ENCODE measurements at places on chromosomes 1 and 21.
A peak's percentile ranks its signal among the peaks of the same experiment; 100 is the strongest.

DNA sequence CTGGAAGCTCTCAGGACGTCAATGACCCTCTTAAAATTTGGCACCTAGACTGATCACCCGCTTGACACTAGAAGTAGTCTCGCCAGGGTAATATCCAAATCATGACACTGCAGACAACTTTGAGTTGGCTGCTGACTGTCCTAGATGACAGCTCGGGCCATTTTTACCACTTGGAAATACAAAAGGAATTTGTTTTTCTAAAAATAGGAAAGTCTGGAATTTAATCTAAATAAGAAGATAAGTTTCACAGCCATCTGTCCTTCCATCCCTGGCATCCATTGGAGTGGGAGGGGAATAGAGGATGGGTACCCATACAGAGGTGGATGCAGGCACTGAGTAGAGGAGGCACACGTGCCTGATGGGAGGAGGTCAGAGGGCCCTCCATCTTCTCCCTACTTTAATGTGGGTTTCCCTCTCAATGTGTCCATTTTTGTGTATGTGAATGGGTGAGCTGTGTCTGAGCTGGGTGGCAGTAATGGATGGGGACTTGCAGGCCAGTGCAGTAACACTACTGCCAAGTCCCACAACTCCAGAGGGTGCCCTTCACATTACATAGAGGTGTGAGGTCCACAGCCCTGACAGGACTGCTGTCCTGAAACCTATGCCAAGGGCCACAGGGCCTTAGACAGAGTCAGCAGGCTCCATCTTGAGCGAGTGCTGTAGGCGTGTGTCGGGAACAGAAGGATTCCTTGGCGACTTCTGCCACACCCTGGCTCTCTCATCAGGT is 104.8 kb upstream of the IPO9 start:
- DNase-seq: no peak

GRCh38 chr1:231376875-231377549 is 38.9 kb downstream of the SPRTN start:
- DNase-seq: no peak

DNA sequence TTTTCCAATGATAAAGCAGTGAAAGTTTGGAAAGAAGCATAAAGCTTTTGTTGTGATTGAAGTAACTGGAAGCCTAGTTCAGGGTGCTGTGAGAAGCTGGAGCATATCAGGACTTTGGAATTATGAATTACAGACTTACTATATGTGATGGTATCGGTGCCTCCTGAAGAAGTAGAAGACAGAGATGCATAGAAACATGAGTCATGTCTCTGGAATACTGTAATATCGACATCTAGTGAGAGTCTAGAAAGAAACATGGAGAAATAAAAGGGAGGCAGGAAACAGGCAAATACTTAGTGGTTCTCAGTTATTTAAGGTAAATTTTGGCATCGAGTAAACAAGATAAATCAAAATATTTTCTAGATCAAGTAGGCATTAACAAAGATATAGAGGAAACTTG is 103.0 kb downstream of the CAMTA1 start:
- DNase-seq: no peak

GRCh38 chr1:37471345-37472231 is 2.8 kb upstream of the ZC3H12A start:
- DNase-seq: peak; percentile 88

DNA sequence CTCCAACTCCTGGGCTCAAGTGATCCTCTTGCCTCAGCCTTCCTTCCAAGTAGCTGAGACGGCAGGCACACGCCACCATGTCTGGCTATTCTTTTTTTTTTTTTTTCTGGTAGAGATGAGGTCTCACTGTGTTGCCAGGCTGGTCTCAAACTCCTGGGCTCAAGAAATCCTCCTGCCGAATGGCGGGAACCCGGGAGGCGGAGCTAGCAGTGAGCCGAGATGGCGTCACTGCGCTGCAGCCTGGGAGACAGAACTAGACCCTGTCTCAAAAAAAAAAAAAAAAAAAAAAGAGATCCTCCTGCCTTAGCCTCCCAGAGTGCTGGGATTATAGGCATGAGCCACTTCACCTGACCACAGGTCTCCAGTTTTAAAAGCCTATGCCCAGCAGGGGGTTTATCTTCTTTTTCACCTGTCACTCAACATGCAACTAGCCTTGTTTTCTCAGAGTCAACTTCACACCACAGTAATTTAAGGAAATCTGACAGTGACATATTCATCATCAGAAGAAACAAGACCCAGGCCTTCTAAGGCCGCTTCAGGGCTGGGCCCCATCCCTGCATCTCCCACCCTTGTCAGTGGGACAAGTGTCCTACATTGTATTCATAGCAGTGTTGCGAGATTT is 38.3 kb upstream of the GALNT2 start:
- DNase-seq: no peak

GRCh38 chr1:21312407-21312992 is 22.2 kb upstream of the ECE1 start:
- DNase-seq: no peak

GRCh38 chr1:161382214-161383019 is 14.7 kb upstream of the CFAP126 start:
- peak; percentile 61 for DNase-seq

DNA sequence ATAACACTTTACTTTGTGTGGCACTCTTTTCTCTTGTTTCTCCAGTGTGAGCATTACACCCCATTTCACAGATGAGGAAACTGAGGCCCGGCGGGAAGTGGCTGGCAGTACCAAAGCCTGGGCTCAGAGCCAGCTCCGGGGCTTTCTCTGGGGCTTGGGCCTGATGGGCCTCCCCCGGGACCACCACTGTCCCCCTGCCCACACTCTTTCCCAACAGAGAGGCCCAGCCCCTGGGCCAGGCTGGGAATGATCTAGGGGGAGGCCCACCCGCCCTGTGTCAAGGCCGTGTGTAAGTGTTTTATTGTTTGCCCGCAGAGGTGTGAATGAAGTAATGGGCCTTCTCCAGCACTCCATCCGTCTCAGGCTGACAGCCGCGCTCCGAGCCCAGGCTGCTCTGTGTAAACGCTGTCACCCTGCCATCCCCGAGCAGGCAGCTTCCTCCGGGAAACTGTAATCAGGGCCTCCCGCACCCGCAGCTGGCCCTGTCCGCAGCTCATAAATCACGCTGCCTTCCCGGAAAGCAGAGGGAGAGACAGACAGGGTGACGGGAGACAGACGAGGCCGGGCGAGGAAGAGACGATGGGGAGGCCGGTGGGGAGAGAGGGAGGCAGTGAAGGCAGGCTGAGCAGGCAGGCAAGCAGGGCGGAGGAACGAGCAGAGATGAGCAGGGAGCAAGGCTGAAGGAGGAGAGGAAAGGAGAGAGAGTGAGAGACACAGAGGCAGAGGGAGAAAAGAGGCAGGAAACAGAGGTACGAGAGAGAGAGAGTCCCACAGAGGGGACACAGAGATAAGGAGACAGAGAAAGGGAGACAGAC is 109.7 kb upstream of the ZBTB40 start:
- peak; percentile 31 for DNase-seq

DNA sequence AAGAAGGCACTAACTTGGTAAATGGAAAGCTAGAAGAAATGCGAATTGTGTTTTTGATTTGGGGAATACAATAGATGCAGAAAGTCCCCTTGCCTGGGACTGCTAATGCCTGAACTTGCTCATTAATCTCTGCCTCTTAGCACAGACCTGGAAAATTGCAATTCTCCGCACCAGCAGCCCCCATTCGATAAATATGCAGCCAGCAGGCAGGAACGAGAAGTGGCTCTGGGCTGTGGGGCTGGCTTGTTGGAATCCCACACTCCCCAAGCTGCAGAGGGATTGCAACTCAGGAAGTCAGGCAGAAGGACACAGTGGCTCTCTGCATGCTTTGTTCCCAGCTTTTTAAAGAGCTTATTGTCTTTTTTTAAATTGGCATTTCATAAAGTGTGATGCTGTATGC is 51.3 kb downstream of the PCP4 start:
- no peak for DNase-seq

- DNase-seq: no peak
Measured at GRCh38 chr1:106554294-106554693, 502.2 kb upstream of the PRMT6 start.

- DNase-seq: no peak
Measured at GRCh38 chr1:188170935-188171334, 1342.2 kb downstream of the PLA2G4A start.

GRCh38 chr21:42513985-42514882 is 582 bp downstream of the SLC37A1 start:
- DNase-seq: no peak

DNA sequence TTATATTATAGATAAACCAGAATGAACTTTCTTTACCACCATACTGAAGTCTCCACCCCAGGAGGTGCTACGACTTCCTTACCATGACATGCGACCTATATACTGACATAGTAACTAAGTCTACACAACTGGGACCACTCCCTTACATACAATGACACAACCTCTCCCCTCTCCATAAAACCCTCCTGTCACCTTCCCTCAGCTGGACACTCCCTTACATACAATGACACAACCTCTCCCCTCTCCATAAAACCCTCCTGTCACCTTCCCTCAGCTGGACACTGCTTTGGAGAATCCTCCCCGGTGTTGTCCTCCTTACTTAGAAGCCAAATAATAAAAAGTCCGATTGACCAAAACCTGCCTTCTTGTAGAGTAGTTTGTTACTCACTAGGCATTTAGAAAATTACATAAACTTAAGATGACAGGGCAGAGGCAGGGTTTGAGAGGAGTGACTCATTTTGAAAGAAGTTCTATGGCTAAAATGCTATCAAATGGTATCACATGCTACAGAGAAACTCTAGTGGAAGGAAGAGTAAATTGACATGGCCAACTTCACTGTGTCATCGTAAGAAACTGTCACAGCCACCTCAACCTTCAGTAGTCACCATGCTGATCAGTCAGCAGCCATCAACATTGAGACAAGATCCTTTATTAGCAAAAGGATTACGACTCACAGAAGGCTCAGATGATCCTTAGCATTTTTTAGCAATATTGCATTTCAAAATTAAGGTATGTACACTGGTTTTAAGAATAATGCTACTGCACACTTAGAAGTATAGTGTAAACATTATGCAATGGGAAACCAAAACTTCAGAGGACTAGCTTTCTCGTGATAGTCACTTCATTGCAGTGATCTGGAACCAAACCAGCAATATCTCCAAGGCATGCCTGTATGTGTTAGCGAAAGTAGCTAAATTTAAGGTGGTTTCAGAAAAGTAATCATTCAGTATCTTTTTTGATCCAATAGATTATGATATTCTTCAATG is 56.4 kb downstream of the AHCTF1 start:
- no peak for DNase-seq

DNA sequence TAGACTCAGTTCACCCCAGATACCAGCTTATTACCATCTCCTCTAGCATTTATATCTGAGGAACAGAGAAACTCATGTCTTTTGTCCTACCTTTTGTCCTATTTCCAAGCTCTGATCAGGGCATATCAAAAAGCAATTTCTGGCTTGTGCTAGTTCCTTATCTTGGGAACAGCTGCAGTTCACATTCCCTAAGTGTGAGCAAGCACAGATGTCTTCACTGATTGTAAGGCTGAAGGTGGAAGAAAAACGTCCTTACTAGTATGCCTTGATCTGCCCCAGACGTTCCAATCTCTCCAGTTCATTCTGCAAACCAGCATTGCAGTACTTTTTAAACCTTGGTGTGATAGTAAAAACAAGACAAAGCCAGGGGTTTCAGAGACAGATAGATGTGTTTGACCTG is 139.8 kb downstream of the NCAM2 start:
- no peak for DNase-seq

- DNase-seq: no peak
Measured at GRCh38 chr21:30646904-30647414, 4.3 kb downstream of the KRTAP20-3 start.

DNA sequence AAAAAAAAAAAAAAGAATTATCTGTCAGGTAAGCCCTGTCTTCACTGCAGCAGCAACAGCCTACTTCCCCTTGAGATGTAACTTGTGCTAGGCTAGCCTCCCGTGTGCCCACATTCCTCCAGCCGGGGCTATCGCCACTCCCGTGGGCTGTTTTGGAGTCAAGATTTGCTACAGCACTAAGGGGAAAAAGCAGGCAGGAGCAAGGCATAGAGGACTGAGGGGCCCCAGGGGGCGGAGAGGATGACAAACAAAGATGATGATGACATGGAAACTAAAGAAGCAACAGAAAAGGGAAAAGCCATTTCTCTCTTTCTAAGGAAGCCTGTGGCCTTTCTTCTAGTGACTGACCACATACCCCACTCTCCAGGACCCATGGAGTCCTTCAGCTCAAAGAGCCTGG is 1.9 kb downstream of the TNFAIP8L2 start:
- DNase-seq: no peak

DNA sequence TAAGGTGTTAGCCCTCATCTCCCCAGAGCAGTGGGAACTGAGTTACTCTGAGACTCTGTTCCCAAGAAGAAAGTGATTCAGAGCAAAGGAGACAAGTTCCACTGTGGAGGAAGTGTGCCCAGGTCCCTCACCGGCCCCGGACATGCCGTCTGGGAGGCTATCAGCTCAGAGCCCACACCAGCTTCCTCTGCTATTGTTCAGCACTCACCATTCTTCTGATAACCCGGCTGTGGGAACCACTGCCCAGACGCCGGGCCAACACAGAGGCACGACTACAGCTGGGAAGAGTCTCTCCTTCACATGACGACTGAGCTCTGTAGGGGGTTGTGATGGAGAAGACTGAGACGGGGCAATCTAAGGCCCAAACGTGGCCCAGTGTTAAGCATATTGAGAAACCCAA is 34.2 kb upstream of the GJA5 start:
- DNase-seq: no peak

DNA sequence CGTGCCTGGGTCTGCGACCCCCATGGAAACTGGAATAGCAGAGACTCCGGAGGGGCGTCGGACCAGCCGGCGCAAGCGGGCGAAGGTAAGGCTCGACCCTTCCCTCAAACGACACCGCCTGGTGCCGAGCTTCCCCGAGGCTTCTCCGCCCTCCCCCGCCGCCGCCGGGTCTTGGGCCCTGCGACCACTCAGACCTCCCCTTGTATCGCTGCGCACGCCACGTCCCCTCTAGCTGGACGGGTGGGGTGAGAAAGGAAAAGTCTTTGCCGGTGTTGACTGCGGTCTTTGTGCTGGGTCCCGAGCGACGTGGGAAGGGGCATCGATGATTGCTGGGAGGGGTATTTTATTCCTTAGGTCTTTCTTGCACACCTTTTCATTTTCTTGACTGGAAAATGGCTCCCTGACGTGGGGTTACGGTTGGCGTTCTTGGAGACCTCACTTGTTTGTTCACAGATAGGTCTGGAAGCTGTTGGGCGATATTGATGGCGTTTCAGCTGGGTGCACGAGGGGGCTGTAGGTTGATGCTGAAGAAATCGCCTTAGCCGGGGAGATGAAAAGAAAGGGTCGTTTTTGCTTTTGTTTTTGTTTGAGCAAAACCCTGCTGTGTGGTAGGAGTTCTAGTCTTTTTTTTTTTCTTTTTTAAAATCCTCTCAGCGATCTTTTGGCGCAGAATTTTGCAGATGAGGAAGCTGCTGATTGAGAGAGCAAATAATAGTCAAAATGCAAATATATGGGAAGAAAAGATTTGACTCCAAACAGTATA is 776 bp downstream of the KDM1A start:
- DNase-seq: peak; percentile 24

DNA sequence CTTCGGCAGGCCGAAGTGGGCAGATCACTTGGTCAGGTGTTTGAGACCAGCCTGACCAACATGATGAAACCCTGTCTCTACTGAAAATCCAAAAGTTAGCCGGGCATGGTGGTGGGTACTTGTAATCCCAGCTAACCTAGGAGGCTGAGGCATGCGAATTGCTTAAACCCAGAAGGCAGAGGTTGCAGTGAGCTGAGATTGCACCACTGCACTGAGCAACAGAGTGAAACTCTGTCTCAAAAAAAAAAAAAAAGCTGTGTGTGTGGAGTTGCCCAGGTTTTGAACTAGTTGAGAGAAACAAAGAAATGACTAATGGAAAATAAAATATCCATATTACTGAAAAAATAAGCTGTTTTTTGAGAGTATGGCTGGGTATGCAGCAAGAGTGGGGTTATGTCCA is 100.2 kb downstream of the GTF2B start:
- no peak for DNase-seq
